ENCODE measurements at places on chromosomes 5 and 9.

DNA sequence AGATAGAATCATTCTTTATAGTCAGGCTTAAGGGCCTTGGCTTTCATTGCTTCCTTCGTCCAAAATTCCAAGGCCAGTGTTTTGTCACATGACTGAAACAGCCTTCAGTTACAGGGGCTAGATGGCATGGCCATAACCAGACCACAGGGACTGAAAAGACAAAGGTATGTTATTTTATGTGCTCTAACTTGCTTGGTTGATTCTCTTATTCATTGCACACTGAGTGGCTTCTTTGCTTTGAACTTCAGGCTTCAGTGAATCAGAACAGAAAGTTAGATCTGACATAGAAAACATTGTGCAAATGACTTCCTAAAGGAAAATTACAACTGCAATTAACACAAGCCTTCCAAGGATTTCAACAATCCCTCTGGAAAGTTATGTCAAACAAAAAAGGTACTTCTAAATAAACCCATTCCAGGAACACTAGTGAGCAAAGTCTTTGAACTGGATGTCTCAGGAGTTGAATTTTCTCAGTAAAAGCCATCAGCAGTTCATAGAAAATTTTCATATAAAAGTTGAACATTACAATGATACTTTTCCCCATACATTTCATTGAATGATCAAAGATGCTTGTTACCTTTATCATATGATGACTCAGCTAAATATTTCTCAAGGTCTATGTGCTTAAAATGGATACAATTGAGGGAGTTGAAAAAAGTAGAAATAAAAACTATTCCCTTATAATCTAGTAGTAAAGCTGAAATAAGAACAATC lies 355.3 kb downstream of the TMEM232 start:
- DNase-seq, result no peak

DNA sequence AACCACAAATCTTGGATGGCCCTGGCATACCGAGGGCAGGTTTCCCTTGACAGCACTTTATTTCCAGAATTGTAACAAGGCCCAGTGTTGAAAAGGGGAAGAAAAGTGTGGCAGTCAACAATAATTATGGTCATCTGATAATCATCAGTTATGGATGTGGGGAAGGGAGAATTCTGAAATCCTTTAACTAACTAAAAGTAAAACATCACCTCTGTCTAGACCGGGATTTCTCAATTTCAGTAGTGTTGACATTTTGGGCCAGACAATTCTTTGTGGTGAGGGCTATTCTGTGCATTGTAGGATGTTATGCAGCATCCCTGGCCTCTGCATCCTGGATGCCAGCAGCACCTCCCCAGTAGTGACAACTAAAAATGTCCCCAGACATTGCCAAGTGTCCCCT lies 140.4 kb downstream of the PSAT1 start:
- no peak for DNase-seq

DNA sequence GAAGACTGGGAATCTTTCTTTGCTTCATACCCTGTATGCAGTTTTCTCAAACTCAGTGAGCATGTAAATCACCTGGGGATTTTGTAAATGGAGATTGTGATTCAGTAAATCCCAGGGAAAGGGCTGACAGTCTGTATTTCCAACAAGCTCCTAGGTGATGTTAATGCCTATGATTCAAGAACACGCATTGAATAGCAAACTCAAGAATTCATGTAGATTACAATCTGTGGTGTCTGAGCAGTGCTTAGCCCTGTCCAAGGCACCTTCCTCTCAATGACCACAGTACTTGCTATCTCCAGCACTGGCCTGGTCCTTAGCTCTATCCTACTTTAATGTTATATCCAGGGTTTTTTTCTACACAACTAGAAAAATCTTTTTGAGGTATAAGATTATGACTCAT lies 721.4 kb upstream of the MEF2C start:
- no peak for DNase-seq

- no peak for DNase-seq
Measured at GRCh38 chr5:95526871-95527270, 27.9 kb downstream of the SKIC3 start.

DNA sequence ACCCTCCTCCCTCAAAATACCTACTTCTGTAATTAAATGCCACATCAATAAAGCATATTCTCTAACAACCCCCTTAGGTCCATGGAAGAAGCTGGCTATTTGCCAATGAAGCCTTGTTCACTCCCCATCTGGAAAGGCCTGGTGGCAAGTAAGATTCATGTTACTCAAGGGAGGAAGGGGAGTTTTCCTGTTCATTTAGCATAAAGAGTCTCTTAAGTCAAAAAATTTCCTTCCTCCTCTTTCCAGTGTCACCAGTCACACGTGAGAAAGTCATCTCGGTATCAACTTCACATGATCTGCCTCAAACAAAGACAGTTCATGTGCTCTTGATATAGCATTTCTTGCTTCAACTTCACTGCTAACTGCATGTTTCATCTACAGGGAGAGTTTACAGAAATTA lies 32.7 kb upstream of the RIC1 start:
- DNase-seq, result no peak

DNA sequence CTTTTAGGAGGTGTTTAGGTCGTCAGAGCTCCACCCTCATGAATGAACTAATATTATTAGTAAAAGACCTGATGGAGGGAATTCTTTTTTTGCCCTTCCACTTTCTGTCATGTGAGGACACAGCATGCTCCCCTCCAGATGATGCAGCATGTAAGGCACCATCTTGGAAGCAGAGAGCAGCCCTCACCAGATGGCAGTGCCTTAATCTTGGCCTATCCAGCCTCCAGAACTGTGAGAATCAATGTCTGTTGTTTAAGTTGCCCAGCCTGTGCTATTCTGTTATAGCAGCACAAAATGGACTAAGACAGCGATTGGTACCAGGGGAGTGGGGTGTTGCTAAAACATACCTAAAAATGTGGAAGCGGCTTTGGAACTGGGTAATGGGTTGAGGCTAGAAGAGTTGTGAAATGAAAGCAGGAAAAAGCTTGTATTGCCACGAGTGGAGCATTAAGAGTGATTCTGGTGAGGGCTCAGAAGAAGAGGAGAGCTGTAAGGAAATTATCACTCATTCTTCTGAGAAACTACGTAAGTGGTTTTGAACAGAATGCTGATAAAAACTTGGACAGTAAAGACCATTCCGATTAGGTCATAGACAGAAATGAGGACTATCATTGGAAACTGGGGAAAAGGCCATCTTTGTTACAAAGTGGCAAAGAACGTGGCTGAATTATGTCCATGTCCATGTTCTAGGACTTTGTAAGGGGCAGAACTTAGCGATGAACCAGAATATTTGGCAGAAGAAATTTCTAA lies 28.6 kb downstream of the PTPDC1 start:
- no peak for DNase-seq

- peak; percentile 49 for DNase-seq
Measured at GRCh38 chr5:79689541-79690466, at the start of gene CMYA5. CMYA5 (plus strand) TSS chr5:79689836; CDS start chr5:79689908, 72 bp downstream.

DNA sequence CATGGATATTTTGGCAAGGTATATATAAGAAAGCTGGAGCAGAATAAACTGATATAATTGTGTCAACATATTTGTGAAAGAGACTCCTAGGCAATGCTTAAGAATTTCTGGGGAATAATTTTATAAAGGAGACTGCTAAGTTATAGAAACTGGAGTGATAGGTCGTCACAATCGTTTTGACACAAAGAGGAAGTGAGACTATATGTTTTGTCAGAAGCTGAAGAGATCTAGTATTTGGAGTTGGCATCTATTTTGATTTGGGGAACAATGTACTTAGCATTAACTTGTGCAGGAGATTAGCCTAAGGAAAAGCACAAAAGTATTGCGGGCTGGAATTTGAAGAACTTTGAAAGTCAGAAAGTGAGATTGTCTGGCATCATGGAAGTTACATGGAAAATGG lies 582.5 kb downstream of the TAF11L14 start:
- DNase-seq, result no peak

- DNase-seq, result no peak
Measured at GRCh38 chr5:171952021-171952420, 54.4 kb downstream of the FBXW11 start.

- DNase-seq, result no peak
Measured at GRCh38 chr9:93826905-93827544, 128.1 kb downstream of the BARX1 start.
